ENCODE measurements at places on chromosomes 6 and 20.
A peak's percentile ranks its signal among the peaks of the same experiment; 100 is the strongest.

DNA sequence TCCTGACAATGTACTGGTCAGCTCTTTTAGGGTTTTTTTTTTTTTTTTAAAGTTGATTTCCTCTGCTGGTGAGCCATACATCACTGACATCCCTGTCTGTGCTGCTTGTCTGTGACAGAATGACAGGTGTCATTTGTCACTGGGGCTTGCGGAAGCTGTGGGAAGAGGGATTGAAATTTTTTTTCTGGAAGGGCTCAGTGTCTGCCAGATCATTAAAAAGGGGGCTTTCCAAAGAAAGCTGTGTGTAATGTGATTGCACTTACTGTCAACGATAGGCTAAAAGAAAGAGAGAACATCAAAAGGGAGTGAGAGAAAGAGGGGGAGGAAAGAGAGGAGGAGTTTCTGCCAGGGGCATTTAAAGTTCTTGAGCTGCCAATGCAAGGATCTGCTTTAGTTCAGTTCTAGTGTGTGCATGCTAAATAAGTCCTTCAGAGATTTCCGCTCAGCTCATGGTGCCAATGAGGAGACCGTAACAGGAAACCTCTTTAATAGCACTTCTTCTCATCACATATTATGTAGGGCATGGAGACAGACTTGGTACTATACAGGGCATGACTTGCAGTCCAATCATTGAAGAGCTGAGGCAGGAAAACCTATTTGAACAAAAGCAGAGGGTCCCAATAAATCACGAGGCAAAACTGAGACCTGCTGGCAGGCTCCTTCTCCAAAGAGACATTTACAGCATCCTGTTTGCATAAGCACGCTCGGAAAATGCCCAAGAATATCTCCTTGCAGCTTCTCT lies 177.2 kb downstream of the TSHZ2 start:
- no peak for DNase-seq

GRCh38 chr6:136720045-136720770 lies 72.1 kb downstream of the MAP3K5 start:
- DNase-seq, result no peak

- peak; percentile 67 for DNase-seq
Observed at GRCh38 chr6:150418827-150419594, 50.2 kb downstream of the IYD start.

- no peak for DNase-seq
Observed at GRCh38 chr20:53768329-53768728, 174.7 kb upstream of the ZNF217 start.

DNA sequence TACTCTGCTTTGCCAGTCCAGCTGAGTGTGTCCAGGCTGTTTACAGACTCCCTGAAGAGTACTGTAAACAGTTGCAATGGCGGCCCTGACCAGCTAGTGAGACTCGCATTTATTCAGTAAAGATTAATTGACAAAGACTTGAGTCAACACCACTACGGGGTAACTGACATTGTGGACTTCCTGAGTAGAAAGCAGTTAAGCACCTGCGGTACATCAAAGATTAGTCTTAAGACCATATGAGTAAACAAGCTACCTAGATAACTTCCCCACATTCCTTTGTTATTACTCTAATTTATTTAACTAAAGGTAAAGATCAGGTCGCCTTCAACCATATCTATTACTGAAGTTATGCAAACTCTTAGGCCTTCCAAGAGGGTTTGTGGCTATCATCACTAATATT lies 12.6 kb downstream of the VPS52 start:
- DNase-seq, result no peak

- no peak for DNase-seq
Observed at GRCh38 chr6:40146902-40147301, 212.6 kb upstream of the MOCS1 start.

DNA sequence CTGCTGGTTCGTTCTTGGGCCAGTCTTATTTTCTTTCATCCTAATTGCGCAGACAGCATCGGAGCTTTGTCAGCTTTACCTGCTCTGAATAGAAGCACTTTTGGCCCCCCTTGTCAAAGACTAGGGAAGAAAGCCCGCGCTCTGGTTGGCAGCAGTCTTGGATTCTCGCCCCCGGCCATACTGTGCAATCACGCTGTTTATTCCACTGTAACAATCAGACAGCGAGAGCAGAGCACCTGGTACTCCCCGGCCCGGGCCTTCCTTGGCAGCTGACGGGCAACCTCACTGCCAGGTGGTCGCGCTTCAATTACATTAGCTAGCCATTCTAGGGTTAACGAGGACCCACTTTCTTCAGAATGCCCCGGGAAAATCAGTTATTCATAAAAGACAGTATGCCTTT lies 72.6 kb downstream of the INSM1 start:
- DNase-seq, result no peak

GRCh38 chr6:128482642-128483041 lies 37.8 kb downstream of the PTPRK start:
- DNase-seq, result no peak

GRCh38 chr6:28207510-28208110 lies 17.5 kb upstream of the ZSCAN9 start:
- no peak for DNase-seq

- DNase-seq, result no peak
Observed at GRCh38 chr6:84314377-84314898, 87.0 kb upstream of the CEP162 start.

- DNase-seq, result no peak
Observed at GRCh38 chr6:139790527-139790926, 416.1 kb upstream of the CITED2 start.

DNA sequence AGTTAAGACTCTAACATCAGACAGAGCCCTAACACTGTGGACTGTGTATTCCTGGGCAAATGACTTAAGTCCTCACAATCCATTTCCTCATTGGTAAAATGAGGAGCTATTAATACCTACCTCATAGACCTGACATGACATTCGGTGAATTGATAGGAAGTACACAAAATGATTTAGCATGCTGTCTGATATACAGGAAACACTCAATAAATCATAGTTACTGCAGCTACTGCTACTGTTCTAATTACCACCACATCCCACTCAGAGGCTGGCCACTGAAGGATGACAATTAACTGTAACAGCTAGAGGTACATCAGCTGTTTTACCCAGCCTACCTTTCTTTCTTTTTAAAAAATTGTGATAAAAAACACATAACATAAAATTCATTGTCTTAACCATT lies 87.7 kb downstream of the PLCG1 start:
- no peak for DNase-seq

DNA sequence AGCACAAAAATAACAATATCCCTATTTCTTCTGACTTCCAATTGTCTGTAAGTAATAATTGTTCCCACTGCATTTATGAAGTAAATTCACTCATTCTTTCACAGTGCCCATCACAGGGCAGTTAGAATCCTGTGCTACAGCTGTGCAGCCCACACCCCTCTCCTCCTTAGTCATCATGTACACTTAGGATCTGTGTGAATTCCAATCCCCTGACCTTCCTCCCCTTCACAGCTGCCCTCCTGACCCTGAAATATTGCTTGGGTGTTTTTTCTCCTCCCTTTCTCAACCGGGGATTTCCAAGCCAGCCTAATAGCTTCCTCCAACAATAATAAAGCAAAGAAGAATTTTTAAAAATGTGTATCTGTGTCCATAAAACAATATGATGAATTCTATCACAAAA lies 91.5 kb upstream of the BEND6 start:
- no peak for DNase-seq

DNA sequence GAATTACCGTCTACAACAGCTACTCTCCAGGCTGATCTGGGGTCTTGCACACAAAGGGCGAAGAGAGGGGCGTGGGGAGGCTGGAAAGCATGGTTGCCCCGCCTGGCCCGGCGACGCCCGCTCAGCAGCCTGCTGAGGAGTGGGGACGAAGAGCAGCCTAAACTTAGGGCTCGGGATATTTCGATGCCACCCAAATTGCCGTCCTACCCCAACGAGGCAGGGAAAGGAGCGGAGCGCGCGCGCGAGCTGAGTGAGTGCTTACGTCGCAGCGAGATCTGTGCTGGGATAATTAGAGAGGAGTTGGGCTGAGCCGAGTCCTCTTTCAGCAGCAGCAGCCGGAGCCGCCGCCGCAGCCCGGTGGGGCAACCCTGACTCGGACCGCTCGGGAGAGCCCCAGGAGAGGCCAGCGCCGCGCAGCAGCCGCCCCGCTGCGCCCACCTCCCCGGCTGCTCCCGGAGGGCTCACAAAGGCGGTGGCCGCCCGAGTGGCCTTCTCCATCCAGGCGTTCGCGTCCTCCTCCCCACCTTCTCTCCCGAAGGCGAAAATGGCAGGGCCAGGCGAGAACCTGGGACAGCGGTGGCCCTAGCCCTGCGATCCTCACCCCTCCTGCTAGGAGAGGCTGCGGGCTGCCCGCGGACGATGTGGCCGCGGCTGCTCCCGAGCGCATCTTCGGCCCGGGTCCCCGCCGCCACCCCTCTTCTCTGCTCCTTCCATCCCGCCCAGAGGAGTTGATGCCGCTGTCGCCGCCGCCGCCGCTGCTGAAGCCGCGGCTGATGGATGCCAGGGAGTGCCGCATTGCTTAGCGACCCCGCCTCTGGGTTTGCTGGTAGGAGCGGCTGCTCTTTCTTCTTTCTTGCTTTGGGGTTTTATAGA lies at the start of gene CLVS2:
TSS of gene CLVS2 (plus strand) at position 315 of the 873 bp plus-strand sequence. CDS start 1,543 bp downstream, outside the sequence.
- DNase-seq, result peak; percentile 64

GRCh38 chr6:136410201-136411024 lies 120.8 kb upstream of the BCLAF1 start:
- DNase-seq, result no peak

GRCh38 chr6:21937466-21937865 lies 343.9 kb downstream of the SOX4 start:
- no peak for DNase-seq

DNA sequence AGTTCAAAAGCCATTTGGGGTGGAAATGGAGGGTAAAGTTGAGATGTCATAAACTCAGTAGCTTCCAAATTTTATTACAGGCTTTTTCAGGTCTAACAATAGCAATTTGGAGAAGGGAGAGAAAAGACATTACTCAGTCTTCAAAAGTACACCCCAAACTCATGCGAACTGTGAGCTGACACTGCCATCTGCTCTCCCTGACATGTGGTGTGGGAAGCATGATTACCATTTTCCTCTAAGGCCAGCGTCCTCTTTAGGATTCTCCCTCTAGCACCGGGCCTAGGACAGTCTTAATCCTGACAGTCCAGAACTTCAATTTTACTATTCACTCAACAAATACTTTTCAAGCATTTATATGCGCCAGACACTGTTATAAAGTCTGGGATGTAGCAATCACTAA lies 536.0 kb upstream of the JARID2 start:
- DNase-seq, result no peak

GRCh38 chr6:78593898-78594667 lies 273.3 kb upstream of the IRAK1BP1 start:
- no peak for DNase-seq

GRCh38 chr20:35297155-35297554 lies 4.9 kb upstream of the FAM83C start:
- DNase-seq, result no peak

DNA sequence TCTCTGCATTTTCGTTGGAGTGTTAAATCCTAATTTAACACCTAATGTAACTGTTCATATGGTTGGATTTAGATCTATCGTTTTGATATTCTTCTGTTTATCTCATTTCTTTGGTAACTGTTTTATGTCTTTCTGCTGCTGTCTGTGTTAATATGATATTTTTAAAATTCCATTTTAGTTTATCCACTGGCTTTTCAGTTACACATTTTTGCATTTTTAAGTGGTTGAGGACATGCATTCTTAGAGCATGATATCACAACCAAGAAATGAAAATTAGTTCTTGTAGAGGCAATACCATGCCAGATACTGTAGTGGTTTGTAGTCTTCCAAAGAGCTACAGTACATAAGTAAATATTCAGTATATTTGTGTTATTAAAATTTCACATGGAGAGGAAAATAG lies 58.6 kb downstream of the LIN28B start:
- no peak for DNase-seq

DNA sequence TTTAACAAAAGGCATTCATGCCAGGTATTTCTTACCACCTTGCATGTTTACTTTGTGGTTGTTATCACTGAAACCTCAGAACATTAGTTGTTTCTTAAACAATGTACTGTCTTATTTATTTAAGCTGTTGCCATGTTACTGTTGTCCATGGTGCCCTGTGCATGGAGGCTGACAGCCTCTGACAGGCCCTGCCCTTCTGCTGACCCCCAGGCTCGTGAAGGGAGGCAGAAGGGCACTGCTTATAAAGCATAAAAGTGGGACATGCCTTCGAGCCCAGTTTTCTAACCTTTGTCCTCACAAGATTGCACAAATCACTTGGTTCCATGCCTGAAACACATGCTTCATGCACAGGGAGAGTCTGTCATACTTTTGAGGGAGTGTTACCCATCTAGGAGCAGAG lies 46.7 kb upstream of the CLIC5 start:
- DNase-seq, result no peak

DNA sequence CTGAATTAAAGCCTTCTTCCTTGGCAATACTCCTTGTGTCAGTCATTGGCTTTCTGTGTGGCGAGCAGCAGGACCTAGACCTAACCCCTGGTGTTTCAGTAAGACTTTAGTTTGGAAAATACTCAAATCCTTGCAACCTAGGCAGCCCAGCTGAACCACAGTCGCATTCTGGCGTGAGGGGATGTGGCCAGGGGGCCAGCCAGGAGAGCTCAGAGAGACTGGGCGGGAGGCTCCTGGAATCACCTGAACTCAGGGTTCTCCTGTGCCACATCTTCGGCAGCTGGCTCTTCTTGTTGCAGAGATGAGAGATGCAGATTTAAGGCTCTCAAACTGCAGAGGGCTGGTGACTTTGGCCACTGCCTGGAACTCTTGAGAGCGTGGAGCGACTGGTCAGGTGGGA lies 102.7 kb downstream of the SYNDIG1 start:
- no peak for DNase-seq

DNA sequence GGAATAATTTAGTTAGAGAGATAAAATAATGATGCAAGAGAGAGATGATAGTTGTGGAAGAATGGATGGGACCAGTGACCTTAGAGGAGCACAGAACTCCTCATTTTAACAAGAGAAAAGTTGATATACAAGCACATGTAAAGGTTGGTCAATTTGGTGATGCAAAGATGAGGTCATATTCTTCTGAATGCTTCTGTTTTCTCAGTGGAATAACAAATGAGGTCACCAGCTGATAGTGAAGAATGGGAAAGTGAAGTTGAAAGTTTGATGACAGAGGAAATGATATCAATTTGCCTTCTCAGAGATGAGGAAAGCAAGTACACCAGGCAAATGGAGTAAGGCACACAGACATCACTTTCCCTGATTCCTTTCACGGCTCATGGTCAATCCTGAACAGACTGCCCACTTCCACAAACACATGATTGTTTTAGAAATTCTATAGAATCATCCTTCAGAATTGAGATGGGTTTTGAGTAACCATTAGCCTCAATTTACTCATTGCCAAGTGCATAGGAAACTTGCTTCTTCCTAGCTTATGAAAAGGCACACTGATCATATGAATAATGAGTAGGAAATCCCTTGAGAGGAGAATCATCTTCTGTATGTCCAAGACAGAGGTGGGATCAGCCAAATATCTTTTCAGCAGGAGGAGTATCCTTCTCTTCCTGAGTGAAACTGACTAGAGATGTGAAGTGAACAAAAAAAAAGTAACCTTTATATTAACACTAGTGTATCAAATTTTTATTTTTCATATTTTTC lies 82.4 kb upstream of the TCF21 start:
- DNase-seq, result no peak

DNA sequence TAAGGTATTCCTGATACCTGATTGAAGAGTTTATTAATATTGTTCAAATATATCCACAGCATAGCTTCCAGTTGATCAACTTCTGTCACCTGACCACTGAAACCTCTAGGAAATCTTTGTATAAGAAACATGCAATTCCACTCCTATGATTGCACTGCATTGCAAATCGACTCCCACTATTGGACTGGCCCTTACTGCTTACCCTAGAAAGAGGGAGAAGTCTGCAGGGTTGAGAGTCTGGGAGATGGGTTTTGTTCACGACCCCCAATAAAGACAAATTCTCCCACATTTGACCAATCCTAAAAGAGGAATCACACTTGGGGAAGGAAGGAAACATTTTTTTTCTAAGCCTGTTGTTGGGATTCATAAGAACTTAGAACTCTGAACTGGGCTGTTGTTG lies 43.7 kb downstream of the TNFRSF21 start:
- no peak for DNase-seq
